ENCODE measurements at places on chromosomes 6 and 20.

DNA sequence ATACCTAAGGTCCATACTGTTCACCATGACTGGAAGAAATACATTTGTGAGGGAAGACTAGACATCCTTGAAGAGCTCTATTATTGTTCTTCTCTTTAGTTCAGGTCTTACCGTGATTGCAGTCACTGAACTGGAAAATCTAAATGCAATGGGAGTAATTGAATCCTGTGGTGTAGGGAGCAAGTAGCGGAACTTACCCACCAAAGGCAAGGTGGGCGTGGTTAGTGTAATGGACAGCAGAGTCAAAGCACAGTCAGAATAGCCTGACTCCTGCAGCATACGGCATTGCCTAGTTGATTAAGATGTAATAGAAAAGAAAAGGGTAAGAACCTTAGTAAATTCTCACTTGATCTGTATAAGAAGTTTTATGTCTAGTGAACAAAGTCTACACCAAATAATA lies 679.7 kb upstream of the EPHA7 start:
- no peak for DNase-seq

DNA sequence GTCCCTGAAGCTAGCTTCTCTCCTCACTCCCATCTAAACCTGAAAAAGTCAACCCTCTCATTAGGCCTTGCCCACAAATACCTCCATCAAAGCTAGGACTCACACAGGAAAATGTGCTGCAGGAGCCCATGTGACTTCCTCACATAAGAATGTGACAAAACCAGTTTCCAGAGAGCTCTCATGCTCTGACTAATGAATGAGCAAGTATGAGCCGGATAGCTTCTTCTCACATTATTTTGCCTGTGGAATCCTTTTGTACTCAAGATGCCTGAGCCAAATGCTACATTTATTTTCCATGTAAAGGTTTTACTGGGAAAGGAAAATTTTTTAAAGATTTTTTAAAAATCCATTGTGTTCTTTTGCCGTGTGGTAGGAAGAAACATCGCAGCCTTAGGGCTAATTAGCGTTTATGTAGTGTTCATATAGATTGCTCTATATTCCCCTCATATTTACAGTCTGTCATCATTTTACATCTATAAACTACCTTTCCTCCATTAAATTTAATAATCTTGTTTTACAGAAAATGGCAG lies 68.6 kb upstream of the CCN6 start:
- no peak for DNase-seq

DNA sequence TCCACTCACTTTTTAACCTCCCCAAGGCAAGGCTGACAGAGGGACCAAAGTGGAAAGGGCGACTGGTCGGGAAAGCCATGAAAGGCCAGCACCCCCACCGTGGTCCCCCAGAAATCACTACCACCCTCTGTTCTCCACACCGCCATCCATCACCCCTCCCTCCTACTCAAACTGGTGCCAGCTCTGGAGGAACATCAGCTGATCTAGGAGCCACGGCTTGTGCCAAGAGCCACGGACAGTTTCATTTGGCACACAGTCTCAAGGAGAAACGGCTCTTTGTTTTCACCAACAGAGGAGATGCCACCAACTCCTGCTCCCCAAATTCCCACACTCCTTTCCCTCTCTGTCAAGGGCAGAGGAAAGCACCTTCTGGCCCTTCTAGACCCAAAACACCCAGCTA lies 26.0 kb downstream of the TBC1D7 start:
- no peak for DNase-seq

- DNase-seq: no peak
These were observed 50.9 kb downstream of the SNRNP48 start for GRCh38 chr6:7640607-7641577.

DNA sequence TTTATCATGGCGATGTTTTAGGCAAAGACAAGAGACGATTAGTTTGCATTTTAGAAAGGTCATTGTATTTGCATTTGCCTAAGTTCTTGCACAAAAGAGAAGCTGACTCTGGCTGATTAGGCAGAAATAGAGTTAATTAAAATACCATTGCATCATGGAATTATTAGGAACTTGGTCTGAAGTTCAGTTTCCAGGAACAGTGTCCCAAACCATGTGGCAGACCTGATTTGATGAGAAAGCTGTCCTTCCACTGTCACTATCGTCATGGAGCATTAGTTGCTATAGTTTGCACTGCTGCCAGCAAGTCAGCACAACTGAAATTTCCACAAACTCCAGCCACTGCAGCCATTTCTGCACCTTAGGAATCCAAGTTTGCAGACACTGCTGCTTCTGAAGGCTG lies 24.3 kb upstream of the MCUR1 start:
- no peak for DNase-seq

- DNase-seq: no peak
These were observed 1382.8 kb upstream of the DEFB115 start for GRCh38 chr20:29874476-29875202.

GRCh38 chr6:143264986-143265764 lies 185.3 kb downstream of the ADAT2 start:
- DNase-seq: no peak
